GM23338 (cell line): ENCODE measurements at places on chromosomes 6 and 20.

DNA sequence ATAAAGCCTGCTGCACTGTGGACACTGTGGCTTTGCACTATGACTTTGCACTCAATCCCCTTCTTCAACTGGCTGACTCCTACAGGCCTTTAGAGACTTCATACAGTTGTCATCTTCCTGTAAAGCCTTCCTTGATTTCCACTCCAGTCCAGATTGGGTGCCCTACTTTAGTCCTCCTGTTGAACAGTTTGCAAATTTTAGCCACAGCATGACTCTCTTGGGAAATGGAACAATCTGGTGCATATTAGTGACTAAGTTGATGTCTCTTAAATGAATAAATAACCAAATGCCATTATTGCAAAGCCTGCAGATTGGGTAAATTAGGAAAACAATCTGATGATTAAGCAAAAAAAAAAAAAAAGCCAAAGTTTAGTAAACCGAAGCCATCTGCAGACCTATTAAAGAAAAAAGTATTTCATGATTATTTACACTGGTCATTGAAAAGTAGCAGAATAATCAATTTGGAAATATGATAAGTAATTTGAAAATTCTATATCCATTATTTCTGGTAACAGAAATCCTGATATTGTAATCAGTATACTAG lies 12.6 kb downstream of the PLCB4 start:
- DNase-seq = no peak

DNA sequence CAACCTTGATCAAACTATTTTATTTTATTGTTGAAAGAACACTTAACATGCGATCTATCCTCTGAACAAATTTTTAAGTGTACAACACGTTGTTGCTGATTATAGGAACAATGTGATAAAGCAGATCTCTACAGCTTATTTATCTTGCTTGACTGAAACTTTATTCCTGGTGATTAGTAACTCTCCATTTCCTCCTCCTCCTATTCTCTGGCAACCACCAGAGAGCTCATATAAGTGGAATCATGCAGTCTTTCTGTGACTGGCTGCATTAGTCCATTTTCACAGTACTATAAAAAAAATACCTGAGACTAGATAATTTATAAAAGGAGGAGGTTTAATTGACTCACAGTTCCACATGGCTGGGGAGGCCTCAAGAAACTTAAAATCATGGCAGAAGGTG lies 218.1 kb downstream of the LRFN2 start:
- DNase-seq = no peak

DNA sequence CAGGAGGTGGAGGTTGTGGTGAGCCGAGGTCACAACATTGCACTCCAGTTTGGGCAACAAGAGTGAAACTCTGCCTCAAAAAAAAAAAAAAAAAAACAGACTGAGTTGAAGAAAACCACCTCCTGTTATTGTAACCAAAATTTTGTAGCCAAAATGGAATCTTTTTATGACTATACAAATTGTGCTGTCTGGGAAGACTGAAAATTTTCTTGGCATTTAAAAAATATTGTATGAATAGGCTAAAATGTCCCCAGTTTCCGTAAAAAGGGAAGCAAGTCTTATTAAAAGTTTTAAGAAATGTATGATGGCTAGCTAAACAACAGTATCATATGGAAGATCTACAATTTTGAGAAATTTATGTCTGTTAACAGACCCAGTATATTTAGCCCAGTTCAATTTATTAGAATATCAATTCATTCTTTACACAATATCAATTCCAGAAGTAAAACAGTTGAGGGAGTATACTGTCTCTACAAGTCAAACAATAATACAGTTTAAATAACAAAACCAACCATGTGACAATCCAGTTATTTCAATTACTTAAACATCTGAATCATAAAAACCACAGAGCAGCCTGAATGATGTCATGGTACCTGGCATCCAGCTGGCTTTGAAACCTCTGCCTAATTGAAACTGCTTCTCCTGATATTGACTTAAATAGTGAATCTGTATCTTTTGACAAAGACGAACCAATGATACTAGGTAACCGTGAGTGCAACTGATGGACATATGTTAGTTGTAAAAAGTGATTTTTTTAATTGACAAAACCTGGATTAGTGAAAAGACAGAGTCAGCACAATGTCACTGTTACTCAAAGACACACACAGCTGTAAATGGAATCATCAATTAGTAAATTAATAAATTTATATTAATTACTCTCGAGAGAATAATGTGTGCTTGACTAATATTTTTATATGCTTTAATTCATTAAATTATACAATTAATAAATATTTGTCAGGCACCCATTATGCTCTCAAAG lies 166.6 kb upstream of the MARCKS start:
- no peak for DNase-seq

DNA sequence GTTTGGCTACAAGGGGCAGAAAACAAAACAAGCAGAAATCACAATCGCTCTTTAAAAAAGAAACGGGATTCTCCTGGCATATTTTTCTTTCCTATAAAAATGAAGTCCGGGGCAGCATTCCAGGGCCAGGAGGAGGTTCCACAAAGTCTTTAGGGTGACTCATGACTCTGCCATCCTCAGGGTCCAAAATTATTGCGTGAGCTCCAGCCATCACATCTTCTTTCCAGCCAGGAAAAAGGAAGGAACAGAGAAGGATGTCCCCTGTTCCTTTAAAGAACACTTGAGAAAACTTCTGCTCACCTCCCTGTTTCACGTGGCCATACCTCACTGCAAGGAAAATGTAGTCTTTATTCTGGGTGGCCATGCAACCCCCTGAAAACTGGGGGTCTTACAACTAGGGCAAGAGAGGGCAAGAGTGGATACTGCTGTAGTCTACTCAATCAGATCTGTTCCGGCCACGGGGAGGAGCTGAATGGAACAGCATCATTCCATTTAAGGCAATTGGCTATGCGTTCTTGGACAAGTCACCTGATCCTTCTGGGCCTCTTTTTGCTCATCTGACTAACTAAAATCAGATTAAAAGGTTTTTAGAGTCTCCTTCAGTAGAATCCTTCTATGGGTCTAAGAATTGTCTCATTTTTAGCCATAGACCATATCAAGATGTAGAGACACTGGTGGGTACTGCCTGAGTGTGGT lies 49.4 kb downstream of the CTCFL start:
- no peak for DNase-seq

DNA sequence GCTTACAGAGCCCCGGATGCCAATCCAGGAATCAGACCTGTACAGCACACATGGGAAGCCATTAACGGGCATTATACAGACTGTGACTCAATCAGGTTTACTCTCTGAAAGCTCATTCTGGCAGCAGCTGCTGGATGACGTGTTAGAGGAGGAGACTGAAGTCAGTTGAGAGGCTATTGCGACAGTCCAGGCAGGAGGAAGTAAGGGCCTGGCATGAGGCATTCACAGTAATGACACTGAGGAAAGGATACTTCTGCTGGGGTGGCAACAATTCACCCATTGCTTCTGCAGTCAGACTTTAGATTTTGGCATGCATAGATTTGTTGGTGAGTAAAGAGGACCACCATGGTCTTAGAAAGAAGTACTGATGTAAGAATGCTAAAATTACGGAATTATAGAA lies 151.0 kb upstream of the HEY2 start:
- no peak for DNase-seq

GRCh38 chr6:18515767-18516166 lies 128.6 kb downstream of the RNF144B start:
- DNase-seq = no peak

- no peak for DNase-seq
Observed at GRCh38 chr6:11120271-11121005, 8.9 kb upstream of the ERVFRD-1 start.
